ENCODE measurements at places on chromosomes 3 and 15. TPM values are rescaled to one million over a fixed set of nuclear protein-coding genes. Genes with fewer than 3 reads are reported as not detected.

PRRT3 gene
- 3.5 TPM for total RNA-seq

RASL12 gene
- 0.36 TPM for total RNA-seq

SEC62 gene
- total RNA-seq = 31.5 TPM

RTP3 gene
- total RNA-seq = not detected

ITIH4 gene
- total RNA-seq = 3.5 TPM

TMC3 gene
- total RNA-seq = not detected

KIF7 gene
- total RNA-seq = 12.3 TPM

CTXN2 gene
- total RNA-seq = not detected

SLC22A14 gene
- 0.29 TPM for total RNA-seq

TMEM108 gene
- total RNA-seq = 0.36 TPM

TGM5 gene
- total RNA-seq = not detected

DNA sequence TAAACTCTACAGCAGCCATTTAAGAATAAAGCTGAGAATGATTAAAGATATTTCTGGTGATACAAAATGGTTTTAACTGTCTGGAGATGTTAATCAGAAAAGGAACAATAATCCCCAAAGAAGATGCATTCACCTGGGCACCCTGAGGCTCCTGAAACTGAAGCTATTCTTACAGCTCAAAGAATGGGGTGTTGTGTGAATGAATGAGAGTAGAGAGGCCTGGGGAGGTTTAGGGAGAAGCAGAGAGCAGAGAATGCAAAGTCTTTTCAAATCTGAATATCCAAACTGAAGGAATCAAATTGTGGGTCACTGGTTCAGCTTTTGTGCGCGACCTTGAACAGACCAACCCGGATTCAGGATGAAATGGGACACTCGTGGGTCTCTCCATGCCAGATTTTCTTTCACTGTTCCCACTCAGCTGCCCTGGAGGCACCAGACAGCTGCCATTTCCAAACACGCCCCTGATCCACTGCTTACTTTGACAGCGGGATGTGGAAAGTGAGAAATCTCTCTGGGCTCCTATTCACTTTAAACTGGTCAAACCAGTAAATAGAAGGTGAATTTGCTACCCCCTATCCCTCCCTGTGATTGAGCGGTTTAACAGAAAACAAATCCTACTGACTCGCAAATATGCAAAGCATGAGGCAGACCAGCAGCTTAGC is 485.5 kb upstream of the THBS1 start:
- DNase-seq = no peak

DNA sequence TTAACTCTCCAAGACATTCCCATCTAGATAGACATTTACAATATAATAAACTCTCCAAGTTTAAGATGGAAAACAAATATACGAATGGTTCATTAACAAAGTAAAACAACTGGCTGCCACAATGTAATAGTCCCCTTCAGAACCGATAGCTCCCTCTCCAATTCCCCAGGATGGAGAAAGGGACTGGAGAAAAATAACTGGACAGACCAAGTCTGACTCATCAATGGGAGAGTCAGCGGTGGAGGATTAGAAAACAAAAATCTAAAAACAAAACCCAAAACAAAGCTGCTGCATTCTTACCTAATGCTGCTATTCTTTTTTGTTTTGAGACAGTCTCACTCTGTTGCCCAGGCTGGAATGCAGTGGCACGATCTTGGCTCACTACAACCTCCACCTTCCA is 468.1 kb downstream of the SHQ1 start:
- no peak for DNase-seq

GRCh38 chr15:29541309-29541708 is 271.7 kb upstream of the NSMCE3 start:
- no peak for DNase-seq

DNA sequence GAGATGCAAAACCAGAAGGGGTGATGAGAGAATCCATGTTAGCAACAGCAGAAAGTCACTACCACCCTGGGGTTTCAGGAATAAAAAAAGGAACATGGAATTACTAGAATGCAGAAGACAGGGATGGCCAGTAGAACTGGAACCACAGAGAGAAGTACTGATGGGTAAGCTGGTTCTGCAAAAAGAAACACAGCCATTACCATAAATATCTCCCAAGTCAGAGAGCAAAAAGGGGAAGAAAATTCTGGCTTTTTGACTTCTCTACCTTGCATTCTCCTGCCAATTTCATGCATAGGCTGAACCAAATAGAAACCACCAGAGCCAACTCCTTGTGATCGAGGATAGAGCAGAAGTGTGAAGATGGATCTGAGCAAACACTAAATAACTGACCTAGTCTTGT is 550.4 kb upstream of the NAALADL2 start:
- no peak for DNase-seq

DNA sequence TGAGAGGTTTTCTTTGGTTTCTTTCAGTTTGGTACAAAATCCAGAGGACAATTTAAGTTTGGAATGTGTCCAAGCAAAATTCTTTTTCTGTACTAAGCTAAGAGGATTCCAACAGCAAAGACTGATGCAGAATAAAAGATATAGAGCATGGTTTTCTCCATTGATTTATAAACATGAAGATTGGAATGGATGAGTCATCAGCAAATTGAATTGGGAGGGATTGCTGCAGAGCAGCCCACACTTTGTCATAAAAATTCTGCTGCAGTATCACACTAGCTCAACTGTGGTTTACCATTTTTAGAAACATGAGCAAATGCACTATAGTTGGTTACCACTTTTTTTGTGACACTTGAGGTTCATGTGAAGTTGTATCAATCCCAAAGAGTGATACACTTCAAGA is 16.1 kb upstream of the LARP6 start:
- peak; percentile 94 for DNase-seq

GRCh38 chr3:114089675-114090074 is 33.1 kb downstream of the QTRT2 start:
- DNase-seq = no peak

DNA sequence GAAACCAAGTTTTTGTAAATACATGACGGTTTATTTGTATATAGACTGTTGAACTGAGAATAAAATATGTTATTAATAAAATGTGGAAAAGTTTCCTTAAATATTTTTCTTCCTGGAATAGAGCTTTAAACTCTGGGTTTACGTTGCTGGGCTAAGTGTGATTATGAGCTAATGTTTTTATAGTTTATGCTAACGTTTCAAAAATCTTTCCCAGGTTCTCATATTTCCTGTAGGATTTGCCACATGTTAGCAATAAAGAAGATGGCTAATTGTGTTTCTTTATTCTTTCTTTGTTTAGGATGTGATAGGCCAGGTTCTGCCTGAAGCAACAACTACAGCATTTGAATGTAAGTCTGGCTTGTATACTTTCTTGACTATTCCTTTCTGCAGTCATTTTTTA is 7.2 kb downstream of the MAP2K5 start:
- DNase-seq = no peak

DNA sequence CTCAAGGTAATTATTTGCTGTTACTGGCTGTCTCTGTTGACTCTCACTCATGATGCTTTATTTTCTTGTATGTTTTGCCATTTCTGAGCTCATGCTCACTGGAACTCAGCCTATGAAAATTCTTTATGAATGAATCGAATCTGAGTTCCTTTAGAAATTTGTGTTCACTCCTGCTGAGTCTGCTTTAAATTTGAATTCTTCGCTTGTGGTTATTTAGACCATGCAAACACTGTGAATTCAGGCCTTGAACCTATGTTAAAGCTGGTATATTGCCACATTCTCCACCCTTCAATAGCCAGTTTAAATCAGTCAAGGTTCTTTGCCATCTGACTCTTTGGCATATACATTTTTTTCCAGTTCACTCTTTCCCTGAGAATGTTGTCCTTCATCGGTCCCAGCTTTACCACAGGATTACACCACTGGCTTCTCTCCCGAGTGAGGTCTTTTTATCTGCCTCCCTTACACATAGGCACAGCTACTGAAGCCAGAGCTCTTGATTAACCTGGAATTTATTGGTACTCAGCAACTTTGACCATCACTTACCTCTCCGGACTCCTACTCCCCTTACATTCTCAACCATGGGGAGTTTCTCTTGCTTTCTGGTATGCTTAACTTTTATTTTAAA is 400.6 kb downstream of the VPS13C start:
- DNase-seq = no peak

DNA sequence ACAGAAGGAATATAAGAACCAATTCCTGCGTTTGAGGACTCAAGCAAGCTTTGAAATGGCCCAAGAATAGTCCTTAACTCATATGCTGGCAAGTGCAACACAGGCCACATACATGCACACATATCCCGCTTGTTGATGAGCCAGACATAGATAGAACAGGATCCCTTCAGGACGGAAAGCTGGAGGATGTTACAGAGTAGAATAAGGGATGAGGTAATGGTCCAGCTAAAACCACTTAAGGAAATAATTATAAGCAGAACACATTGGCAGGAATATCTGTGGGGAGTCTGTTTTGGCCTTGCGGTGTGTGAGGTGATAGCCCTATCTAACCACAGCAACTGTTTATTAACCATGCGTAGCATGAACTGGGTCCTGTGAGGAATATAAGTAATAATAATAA is 25.0 kb downstream of the SCG3 start:
- no peak for DNase-seq

DNA sequence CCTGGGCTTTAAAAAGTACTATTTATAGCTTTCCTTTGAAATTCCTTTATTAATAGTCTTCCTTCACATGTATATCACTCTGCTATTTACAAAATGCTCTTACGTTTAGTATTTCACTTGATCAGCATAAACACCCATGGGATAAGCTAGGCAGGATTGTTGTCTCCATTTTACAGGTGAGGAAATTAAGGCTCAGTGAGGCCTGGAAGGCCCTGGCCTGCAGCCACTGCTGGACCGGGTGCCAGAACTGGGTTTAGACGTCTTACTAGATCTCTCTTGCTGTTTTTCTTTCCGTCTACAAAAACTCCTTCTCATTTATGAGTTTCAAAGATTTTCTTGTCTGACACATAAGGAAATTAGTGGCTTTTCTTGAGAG is 236.4 kb downstream of the LPP start:
- DNase-seq = no peak

DNA sequence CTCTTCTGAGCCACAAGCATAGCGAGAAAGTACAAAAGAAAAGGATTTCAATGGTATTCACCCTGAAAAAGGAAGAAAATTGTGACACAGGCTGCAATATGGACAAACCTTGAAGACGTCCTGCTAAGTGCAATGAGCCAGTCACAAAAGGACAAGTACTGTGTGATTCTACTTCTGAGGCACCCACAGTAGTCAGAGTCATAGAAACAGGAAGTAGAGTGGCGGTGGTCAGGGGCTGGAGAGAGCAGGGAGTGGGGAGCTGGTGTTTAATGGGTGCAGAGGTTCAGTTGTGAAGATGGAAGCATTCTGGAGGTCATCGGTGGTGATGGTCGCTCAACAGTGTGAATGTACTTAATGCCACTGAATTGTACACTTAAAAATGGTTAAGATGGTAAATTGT is 180.5 kb downstream of the APBA2 start:
- no peak for DNase-seq

DNA sequence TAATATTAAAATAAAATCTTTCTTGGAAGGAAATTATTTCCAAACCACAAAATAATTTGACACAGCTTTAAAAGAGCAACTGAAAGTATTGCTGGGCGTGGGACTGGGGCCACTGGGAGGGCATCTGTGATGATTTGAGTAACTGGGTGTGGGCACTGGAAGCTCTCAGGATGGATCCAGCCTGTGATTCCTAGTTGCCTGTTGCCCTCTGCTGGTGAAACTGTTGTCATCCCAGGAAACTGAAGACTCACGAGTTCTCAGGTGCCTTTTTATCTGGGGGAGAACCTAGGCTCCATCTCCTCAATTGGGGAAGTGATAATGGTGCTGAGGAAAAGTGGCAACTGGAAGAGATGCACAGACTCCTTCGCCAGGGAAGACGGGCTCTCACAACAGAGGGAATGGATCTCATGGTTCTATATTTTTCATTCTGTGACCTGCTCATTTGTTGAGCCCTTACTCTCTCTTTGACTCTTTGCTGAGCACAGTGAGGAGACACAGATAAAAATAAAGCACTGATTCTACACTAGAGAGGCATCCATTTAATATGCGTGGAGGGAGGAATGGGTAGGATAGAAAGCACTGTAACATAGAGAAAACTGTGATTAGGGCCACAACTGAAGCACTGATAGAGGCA is 61.6 kb downstream of the TPRG1 start:
- DNase-seq = peak; percentile 87

DNA sequence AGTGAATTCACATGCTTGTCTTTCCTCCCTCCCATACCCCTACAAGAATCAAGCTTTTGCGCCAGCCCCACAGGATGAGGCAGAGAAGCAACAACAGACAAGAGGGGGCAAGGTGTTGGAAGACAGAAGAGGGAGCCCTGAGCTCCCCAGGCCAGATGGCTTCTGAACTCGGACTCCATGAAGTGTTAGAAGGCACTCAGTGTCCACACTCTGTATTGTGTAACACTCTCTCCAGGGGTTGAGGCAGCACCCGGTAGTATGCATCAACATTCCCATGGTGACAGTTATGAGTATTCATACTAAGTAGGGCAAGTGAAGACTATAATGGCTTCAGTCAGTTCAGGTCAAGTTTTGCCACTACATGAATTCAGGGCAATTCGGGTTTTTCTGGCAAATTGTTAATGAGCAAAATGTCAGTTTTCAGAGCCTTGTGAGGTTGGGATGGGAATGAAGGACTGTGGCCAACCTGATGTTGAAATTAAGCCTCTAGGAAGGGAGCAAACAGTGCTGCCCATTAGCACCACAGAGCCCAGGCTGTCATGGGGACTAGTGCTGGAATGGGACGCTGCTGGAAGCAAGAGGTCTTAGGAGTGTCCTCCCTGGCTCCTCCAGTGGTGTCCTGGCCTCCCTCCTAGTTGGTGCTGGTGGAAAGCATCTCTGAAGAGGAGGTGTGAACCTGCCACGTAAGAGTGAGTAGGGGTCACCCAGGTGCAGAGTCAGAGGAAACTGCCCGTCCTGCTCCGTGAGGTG is 79.4 kb downstream of the KLF15 start:
- DNase-seq = no peak

DNA sequence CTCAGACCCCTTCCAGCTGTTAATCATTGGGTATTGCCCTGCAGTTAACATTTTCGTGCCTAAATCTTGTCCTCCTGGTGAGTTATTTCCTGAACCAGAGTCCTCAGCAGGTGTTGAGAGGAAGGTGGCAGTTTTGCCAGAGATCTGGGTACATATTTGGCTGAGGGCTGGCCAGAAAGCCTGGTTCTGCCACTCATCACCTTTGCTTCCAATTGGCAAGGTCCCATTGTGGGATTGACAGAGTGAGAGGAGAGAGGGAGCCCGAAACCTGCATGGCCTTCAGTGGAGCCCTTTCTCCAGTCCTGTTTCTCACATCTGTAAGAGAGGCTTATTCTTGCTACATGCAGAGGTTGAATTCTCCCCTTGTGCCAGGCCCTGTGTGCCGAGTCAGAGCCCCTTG is 8.9 kb upstream of the TKT start:
- DNase-seq = no peak

- DNase-seq = peak; percentile 82
Observed at GRCh38 chr3:44021651-44022594, 219.8 kb upstream of the TOPAZ1 start.

DNA sequence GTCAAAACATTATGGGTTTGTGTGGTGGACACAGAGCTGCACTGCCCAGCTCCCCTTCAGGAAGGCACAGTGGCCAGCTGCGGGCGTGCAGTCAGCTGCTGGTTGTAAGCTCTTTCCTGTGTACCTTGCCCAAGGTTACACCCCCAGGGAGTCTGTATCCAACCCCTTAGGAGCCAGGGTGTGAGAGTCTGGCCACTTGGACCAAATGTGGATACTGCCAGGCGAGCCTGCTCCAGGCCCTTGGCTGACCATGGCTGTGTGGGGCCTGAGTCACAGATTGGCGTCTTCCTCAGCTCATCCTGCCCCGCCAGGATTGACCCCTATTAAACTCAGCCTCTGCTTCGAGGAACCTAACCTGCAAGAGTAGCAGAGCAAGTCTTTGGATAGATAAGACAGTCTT is 56.9 kb downstream of the ABHD5 start:
- DNase-seq = no peak

GRCh38 chr3:114427285-114428043 is 133.6 kb downstream of the TIGIT start:
- no peak for DNase-seq

Data from osteoblast (primary cell).